SK-N-SH (cell line): ENCODE measurements at places on chromosomes 1 and 21.
A peak's percentile ranks its signal among the peaks of the same experiment; 100 is the strongest.

GRCh38 chr1:162300057-162300917, 76.4 kb downstream of the SPATA46 start:
- no peak for DNase-seq

DNA sequence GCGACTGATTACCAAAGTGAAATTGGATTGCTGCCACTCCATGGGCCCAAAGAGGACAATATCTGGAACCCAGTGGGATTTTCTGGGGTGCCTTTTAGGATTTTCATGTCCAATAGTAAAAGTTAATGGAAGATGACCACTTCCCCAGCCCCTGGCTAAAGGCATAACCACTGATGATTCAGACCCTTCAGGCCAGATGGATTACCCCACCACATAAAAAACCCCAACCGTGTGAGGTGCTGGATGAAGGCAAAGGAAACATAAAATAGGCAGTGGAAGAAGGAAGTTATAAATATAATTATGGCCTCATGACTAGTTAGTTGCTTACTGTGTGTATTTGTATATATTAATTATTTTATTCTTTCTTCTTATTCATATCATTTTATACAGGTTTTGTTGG, 40.2 kb upstream of the IL10 start:
- DNase-seq: no peak

- peak; percentile 84 for DNase-seq
Measured at GRCh38 chr1:41387667-41388091, 26.4 kb downstream of the FOXO6 start.

DNA sequence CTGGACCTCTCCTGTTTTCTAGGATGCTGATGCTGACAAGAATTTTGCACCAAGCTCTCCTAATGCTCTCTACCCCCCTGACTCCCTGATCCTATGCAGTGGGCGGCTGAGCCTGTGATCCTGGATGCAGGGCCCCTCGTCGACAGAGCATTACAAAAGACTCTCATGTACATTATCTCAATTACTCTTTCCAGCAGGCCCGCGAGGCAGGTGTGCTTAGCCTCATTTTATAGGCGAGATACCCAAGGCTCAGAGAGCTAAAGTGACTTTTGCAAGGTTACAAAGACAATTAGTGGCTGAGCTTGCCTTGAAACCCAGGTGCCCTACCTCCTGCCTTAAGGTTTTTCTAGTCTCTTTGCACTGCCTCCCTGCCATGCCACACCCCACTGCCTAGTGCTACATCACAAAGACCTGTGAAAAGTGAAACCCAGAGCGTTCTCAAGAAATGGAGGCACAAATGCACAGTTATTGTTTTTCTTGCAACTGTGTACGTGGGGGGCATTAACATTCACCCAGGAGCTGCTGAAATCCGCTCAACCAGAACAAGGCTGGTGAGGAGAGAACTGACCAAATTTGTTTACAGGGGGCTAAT, 10.0 kb upstream of the C8A start:
- DNase-seq: no peak

GRCh38 chr21:46037331-46038325, 56.1 kb downstream of the COL6A1 start:
- no peak for DNase-seq

GRCh38 chr1:94646786-94647555, 105.4 kb upstream of the F3 start:
- no peak for DNase-seq

DNA sequence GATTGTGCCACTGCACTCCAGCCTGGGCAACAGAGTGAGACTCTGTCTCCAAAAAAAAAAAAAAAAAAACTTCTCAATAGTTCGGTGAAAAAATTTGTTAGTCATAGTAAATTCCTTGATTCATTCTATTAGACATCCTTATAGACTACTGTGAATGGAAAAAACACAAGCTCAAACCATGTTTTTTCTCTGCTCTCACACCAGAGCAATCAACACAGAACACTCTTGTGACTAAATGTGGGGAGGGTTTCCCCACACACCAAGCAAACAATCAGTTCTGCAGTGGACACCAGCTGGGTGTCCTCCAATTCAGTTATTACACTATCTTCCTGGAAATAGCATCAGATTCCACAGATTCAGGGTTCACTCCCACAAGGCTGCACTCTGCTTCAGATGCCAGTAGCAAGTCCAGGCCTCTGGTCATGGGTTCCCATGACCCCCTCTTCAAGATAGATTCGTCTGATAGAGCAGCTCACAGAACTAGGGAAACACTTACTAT, 69.1 kb upstream of the TEKT2 start:
- DNase-seq: no peak

DNA sequence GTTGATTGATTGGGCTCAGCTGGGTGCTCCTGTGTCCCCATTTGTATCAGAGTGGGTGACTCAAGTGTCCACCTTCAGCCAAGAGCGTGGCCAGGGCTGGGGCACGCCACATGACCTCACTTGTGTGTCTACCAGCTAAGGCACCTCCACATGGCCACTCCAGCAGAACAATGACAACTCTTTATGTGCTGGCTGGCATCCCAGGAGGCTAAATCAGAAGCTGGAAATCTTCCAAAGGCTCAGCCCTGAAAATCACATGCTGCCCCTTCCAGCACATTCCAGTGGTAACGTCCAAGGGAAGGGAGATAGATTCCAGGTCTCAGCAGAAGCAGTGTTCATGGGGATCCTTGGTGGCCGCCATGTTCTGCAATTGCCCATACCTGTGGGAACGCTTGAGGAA, 585.5 kb downstream of the AJAP1 start:
- DNase-seq: peak; percentile 53

- peak; percentile 55 for DNase-seq
Measured at GRCh38 chr1:99737016-99737415, 29.4 kb downstream of the FRRS1 start.
